T-helper 1 cell (primary cell): ENCODE measurements at places on chromosomes 16 and 17.

GRCh38 chr16:68696514-68696913 is 40.6 kb upstream of the CDH1 start:
- no peak for DNase-seq

GRCh38 chr17:3966720-3967363 is 2.6 kb upstream of the ATP2A3 start:
- no peak for DNase-seq

GRCh38 chr16:9446471-9447194 is 355.2 kb downstream of the HAPSTR1 start:
- DNase-seq, result no peak

- DNase-seq, result no peak
Measured at GRCh38 chr17:75721463-75722011, 278 bp downstream of the ITGB4 start.

GRCh38 chr16:88284626-88285513 is 97.9 kb upstream of the ZNF469 start:
- DNase-seq, result no peak

- DNase-seq, result no peak
Measured at GRCh38 chr17:80469667-80470066, 6.7 kb downstream of the NPTX1 start.

DNA sequence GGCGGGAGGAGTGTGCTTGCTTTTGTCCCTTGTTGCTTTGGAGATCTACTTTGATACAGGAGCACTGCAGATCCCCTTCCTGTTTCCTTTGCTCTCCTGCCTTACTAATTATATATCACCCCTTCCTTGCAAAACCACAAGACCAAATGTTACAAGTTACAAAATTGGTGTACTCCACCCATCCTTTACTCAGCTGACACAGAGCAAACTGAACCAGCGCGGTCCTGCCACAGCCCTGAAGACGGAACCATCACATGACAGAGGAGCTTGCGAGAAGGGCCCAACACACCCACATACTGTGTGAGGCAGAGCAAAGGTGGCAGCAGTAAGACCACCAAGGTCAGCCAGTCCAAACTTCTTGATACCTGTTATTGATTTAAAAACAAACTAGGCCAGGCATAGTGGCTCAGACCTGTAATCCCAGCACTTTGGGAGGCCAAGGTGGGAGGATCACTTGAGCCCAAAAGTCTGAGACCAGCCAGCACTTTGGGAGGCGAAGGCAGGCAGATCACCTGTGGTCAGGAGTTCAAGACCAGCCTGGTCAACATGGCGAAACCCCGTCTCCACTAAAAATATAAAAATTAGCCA is 33.2 kb downstream of the CYTH1 start:
- peak; percentile 71 for DNase-seq

DNA sequence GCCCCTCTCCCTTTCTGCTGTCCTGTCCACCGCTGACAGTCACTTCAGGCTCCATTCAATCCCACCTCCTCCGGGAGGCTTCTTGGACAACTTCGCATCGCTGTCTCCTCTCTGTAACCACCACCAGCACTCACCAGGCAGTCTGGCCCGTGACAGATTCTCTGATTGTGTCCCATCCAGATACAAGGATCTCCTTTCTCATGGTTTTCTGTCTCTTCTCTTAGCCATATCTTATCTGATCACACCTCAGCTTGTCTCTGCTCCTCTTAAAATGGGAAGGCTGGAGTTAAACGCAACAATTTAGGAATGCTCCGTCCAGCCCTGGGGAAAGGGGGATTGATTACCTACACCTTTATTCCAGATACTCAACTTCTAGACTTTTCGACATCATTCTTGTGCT is 56.9 kb upstream of the ARHGAP44 start:
- no peak for DNase-seq

DNA sequence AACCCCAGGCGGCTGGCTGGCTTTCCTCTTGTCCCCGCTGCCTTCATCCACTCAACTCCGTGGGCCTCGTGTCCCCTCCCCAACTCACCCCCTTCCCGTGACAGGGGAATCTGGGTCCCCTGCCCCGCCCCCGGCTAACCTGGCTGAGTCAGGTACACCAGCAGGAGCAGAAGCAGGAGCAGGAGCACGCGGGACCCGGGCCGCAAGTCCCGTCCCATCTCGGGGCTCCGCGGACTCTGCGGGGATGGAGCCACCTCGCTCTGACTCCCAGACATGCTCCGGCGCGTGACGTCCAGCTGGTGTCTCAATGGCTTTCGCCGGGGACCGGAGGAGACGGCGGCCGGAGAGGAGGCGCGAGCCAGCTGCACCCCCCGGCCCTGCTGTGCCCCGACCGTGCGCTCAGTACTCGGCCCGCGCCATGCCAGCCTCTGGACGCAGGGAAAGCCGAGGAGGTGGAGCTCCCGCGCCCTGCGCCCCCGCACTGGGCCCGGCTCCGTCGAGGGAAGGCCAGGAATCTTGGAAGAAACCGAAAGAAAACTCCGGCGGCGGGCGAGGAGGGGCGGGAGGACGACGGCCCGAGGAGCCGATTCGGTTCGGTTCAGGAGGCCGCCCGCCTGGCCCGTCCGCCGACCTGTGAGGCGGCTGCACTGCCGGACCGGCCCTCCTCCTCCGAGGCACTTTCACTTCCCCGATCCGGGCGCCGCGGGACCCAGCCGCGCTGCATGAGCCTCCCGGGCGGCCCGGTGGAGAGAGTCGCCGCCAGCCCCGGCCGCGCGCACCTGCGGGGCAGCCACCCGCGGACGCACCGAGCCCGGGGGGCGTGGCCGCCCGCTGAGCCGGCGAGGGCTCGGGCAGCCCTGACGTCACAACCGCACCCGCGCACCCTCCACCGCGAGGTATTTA is at the start of the genes CXCL16 and ZMYND15:
CXCL16 (minus strand) TSS at position 807 of the 903 bp plus-strand sequence; CDS start at position 218, 589 bp downstream.
ZMYND15 (plus strand) TSS at position 712 of the 903 bp plus-strand sequence. CDS start 716 bp downstream, outside the sequence.
- DNase-seq, result no peak

- DNase-seq, result no peak
Measured at GRCh38 chr16:72372087-72373045, 200.4 kb upstream of the PMFBP1 start.

DNA sequence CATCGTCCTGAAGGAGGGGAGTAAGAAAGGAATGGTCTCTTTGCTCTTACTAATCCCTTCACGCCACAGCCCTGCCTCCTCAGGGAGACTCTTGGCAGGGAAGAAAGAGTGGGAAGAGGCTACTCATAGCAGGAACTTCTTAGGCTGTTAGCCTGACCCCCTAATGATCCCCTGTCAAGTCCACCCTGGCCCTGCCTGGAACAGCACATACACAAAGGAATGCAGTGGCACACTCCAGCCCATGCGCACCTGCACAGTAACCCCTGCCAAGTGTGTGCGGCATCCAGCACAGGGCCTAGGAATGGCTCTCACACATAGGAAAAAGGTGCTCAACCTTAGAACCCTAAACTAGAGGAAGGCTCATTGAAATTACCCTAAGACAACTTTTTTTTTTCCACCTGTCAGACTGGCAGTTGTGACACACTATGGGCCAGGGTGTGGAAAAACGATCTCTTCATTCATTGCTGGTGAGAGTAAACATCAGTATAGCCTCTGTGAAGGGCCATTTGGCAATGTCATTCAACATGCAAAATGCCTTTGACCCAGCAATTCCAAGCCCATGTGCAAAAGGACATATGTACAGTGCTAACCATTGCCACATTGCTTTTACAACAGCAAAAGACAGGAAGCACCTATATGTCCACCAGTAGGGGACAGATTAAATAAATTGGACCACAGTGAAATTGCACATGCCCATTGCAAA is 50.1 kb downstream of the PIMREG start:
- no peak for DNase-seq

- peak; percentile 38 for DNase-seq
Measured at GRCh38 chr17:43021741-43022512, at the start of gene VAT1. Gene VAT1 (minus strand): TSS chr17:43022385. CDS start chr17:43022322, 63 bp downstream.

GRCh38 chr17:10657879-10658278 is 770 bp upstream of the MYH3 start:
- no peak for DNase-seq

DNA sequence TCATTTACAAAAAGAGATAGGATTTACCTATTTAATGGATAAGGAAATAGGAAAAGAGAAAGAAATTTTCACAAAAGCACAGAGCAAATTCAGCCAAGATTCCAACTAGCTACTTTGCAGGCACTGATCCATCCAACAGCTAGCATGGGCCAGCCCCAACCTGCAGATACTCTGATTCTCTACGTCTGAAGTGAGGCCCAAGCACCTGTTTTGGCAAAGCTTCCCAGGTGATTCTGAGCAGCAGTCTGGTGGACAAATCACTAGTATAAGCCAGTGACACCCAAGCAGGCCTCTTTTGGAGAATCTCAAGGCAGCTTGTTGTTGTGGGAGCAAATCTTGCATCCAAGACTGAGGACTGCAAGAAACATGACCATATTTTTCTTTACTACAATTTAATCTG is 20.9 kb upstream of the CALB2 start:
- DNase-seq, result no peak

GRCh38 chr16:21167360-21167759 is 8.9 kb downstream of the LDAF1 start:
- DNase-seq, result no peak

DNA sequence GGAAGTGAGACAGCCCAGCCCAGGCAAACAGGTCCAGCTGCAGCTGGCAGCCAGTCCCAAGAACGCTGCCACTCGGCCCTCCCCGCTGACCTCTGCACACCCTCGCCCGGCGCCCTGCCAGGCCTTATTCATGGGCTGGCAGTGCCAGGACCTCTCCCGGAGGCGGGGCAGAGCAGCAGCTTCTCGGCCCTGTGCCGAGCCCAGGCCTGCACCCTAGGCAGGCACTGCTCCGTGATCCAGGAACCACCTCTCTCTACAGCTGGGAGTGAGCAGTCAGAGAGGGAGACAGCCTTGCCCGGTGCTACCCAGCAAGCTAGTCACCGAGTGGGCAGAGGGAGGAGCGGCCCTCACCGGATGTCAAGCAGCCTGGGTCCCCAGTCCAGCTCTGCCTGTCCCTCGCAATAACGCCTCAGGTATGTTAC is 79.9 kb upstream of the CBX4 start:
- no peak for DNase-seq

DNA sequence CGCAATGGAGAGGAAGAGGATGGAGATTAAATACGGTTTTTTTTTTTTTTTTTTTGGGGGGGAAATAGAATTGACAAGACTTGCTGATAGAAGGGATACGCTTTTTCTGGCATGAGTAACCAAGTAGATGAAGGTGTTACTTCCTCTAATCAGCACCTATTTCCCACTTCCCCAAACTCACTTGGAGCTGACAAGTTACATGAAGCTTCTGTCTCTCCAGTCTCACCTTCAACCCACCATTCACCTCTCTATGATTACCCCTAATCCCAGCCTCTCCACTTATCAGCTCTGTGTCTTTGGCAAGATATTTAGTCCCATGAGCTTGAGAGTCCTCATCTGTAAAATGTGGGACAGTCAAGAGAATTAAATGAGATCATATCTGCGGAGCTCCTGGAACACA is 185.9 kb upstream of the HS3ST3A1 start:
- DNase-seq, result no peak

GRCh38 chr16:12679660-12680272 is 123.9 kb downstream of the CPPED1 start:
- no peak for DNase-seq
